Fibroblast of villous mesenchyme (primary cell): ENCODE measurements at places on chromosomes 4 and X. TPM values are rescaled to one million over a fixed set of nuclear protein-coding genes. Genes with fewer than 3 reads are reported as not detected.

YY2 gene
- 1.6 and 1.7 TPM in 2 replicates for total RNA-seq

OPHN1 gene
- total RNA-seq, result 9.0 and 13.0 TPM in 2 replicates

- peak; percentile 83 for DNase-seq
These were observed 45.8 kb upstream of the MSANTD1 start for GRCh38 chr4:3202836-3203820.

GRCh38 chr4:157803845-157804521 is 368.8 kb downstream of the GASK1B start:
- peak; percentile 30 for DNase-seq

- DNase-seq, result no peak
These were observed 2.6 kb downstream of the FAAH2 start for GRCh38 chrX:57289089-57289488.

DNA sequence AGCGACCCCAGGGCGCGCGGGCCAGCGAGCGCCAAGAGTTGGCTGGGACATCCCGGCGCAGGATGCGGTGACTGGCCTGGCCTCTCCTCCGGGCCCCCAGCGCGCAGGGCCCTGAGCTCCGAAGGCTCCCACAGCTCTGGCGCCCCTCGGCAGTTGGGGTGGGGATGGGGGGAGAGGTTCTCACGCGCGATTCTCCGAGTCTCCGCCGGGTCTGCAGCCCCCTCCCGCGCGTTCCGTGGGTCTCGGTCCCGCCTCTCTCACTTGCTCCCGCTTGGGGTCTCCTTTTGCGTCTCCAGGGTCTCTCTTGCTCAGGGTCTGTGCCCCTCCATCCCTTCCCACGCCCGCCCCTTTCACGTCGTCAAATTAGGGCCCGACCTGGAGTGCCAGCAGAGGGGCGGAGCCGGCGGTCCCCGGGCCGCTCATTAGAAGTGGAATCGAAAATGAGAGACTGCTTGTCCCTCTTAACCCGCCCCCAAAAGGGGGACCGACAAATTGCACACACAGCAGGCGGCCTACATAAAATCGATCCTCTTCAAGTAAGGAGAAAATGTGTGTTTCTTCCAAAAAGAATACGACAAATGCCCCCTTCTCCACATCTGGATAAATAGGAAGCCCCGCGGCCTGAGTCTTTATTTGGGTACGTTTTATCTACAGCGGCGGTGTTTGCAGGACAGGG is 877 bp upstream of the NKX1-1 start:
- DNase-seq, result no peak
